ENCODE measurements at places on chromosomes 5 and 9. TPM values are rescaled to one million over a fixed set of nuclear protein-coding genes. Genes with fewer than 3 reads are reported as not detected.

C5orf34 gene
- 5.2 TPM for total RNA-seq

TERT gene
- total RNA-seq: 2.1 TPM

CDH6 gene
- total RNA-seq: 0.09 TPM

NEURL1B gene
- 3.3 TPM for total RNA-seq

DMAC1 gene
- 74.8 TPM for total RNA-seq

CER1 gene
- not detected for total RNA-seq

SPATA31D3 gene
- total RNA-seq: not detected

TMC1 gene
- total RNA-seq: not detected

FYB1 gene
- 10.0 TPM for total RNA-seq

PRR16 gene
- not detected for total RNA-seq

RNF180 gene
- total RNA-seq: 0.45 TPM

SAXO1 gene
- not detected for total RNA-seq

GMCL2 gene
- total RNA-seq: not detected

C9orf85 gene
- total RNA-seq: 14.0 TPM

C5orf52 gene
- total RNA-seq: not detected

MGAT4B gene
- 244 TPM for total RNA-seq

CDC25C gene
- total RNA-seq: 10.1 TPM

COL5A1 gene
- total RNA-seq: 65.4 TPM

ZDHHC11B gene
- 1.2 TPM for total RNA-seq

NTMT1 gene
- total RNA-seq: 101 TPM

ZFAND5 gene
- 143 TPM for total RNA-seq

PRSS3 gene
- 13.6 TPM for total RNA-seq

FGF10 gene
- total RNA-seq: not detected

SPINK7 gene
- not detected for total RNA-seq

ACTBL2 gene
- 0.03 TPM for total RNA-seq

FOXD4L3 gene
- total RNA-seq: 0.18 TPM

ELAVL2 gene
- total RNA-seq: not detected

FOXD1 gene
- total RNA-seq: 17.4 TPM

PCDHGB3 gene
- 0.17 TPM for total RNA-seq

AGXT2 gene
- not detected for total RNA-seq

GPR150 gene
- total RNA-seq: 0.18 TPM

SSNA1 gene
- total RNA-seq: 147 TPM

BTF3 gene
- total RNA-seq: 1,116 TPM

PCDHB11 gene
- total RNA-seq: 0.05 TPM

LRRC26 gene
- total RNA-seq: 2.2 TPM

DDX46 gene
- 64.6 TPM for total RNA-seq

SLC36A3 gene
- total RNA-seq: not detected

SMIM27 gene
- total RNA-seq: 13.9 TPM

SLC6A19 gene
- total RNA-seq: 0.01 TPM

ZBED3 gene
- total RNA-seq: 3.1 TPM

GPR21 gene
- total RNA-seq: not detected

ZSWIM6 gene
- 4.6 TPM for total RNA-seq

GABRA6 gene
- total RNA-seq: not detected
